ENCODE measurements at places on chromosomes 16 and 17.

DNA sequence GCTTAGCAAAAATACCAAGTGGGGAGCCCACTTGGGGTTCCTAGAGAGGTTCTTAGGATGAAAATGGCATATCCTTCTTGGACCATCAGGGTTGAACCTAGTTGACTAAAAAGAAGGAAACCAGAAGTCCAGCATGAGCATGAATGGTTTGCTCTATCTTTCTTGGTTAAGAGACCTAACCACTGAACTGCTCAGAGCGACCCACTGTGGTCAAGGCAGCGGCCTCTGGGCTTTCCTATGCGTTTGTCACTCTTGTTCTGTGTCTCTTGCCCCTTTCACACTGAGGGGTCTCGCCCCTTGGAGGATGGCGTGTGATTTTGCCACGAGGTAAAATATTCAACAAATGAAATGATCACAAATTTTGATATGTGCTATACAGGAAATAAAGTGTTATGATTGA, 526 bp upstream of the BORCS6 start:
- no peak for DNase-seq

DNA sequence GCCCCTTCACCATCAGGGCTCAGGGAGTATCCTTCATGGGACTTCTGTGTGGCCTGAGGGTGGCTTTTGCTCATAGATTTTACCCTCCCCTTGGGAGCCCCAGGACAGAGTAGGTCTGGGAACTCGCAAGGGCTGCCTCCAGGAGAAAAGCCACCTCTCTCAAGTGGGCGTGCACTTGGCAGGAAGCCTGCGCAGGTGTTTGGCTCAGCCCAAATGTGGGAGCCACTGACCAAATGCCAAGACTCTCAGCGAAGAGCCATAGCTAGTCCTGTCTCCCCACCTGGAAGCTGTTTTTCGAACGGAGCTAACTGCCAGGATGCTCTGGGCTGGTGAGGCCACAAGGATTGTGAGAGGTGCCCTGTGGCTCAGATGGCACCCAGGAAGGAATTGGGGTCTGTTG, 2.0 kb upstream of the HSD17B2 start:
- DNase-seq, result no peak

- DNase-seq, result no peak
Measured at GRCh38 chr16:56869513-56870275, 4.7 kb downstream of the SLC12A3 start.

GRCh38 chr17:81383504-81384421, 11.5 kb upstream of the BAHCC1 start:
- no peak for DNase-seq

- no peak for DNase-seq
Measured at GRCh38 chr16:54171626-54172537, 114.7 kb downstream of the IRX3 start.

GRCh38 chr17:62854098-62854680, 46.1 kb upstream of the MARCHF10 start:
- no peak for DNase-seq

DNA sequence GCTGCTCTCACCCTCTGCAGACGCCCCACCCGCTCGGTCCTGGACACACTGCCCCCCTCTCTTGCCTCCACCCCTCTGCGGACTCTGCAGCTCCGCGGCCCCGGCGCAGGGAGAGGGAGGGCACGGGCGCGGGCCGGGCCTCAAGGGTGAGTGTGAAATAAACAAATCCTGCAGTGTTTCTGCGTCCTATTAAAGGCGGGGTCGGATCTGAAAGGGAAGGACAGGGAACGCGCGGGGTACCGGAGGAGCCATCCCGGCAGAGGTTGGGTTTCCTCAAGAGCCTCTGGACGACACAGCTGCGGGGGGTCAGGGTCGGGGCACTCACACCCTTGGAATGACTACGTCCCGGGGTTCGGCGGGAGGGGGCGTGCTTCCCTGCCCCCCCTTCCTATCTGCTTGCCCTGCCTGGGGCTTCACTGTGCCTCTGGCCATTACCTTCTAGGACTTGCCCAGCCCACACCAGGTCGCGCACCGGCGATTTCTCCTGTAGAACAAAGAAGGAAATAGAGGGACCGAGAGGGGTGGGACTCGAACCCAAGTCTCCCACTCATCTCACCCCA, 466 bp upstream of the HSF4 start:
- no peak for DNase-seq

DNA sequence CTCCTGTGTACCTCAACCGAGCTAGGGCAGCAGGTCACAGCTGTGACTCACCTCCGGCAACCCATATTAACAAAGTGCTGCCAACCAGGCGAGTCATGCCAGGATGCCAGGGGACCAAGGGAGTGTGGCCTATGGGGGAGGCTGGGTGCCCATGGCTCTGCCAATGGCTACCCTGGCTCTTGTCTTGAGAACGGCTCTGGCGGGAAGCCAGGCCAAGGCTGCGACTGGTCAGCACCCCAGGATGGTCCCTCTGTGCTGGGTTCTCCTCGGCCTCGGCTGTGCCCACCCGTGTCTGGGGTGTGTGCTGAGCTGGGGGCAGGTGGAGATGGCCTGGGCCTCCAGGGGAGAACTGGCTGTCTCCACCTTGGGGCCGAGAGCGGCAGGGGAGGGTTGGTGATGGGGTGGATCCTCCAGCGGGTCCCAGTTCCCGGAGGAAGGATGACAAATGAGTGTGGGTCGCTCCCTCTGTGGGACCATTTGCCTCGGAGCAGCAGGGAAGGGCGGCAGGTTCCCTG, 75.8 kb downstream of the MRC2 start:
- no peak for DNase-seq

- no peak for DNase-seq
Measured at GRCh38 chr17:71107136-71107535, 937.8 kb downstream of the KCNJ2 start.

- DNase-seq, result no peak
Measured at GRCh38 chr17:58312021-58312630, 16.5 kb downstream of the TSPOAP1 start.

GRCh38 chr16:58032710-58033293, 7.2 kb downstream of the MMP15 start:
- DNase-seq, result no peak

GRCh38 chr17:70394473-70395232, 225.3 kb downstream of the KCNJ2 start:
- no peak for DNase-seq

DNA sequence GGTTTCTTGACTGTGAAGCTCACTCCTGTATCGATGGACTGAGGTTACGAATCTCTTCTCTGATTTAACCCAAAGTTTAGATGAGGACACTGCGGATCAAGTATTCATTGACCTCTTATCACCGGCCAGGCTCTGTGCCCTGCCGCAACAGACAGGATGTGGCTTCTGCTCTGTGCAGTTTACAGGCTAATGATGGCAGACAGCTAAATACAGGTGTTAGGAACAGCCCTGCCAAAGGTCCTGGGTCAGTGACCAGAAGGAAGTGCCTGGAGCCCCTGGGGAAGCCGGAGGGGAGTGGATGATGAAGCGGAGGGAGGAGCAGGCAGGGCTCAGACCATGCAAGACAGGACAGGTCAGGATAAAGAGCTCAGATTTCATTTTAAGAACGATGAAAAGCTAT, 44.4 kb downstream of the HAPSTR1 start:
- no peak for DNase-seq

DNA sequence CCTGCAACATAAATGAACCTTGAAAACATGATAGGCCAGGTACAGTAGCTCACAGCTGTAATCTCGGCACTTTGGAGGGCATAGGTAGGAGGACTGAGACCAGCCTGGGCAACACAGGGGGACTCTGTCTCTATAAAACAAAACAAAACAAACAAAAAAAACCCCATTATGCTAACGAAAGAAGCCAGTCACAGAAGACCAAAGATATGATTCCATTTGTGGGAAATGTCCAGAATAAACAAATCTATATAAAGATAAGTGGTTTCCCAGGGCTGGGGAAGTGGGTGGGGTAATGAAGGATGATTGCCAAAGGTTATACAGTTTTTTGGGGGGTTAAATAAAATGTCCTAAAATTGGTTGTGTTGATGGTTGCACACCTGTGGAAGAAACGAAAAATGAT, 36.5 kb upstream of the SIAH1 start:
- no peak for DNase-seq

GRCh38 chr16:80463326-80463725, 77.5 kb upstream of the DYNLRB2 start:
- DNase-seq, result no peak

DNA sequence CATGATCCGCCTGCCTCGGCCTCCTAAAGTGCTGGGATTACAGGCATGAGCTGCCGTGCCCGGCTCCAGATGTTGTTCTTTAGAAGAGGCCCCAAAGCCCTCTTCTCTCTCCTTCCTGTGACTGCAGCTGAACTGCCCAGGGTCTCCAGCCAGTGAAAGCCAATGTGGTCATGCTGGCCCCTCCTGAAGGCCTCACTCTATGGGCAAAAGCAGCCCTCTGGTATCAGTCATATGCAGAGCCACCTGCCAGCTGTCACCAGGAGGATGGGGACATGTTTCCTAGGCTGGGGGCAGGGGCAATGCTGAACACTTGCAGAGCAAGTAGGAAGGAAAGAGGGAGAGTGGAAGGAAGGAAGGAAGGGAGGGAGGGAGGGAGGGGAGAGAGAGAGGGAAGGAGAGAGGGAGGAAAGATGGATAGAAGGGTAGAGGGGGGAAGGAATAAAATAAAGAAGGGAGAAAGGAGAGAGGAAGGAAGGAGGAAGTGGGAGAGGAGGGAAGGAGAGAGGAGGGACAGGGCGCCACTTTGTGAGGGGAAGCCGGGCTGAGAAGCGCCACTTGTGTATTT, 36.0 kb downstream of the SOCS3 start:
- DNase-seq, result no peak

GRCh38 chr17:81396722-81397313, 1.6 kb downstream of the BAHCC1 start:
- peak; percentile 15 for DNase-seq

- no peak for DNase-seq
Measured at GRCh38 chr17:66248285-66248684, 19.1 kb upstream of the APOH start.

DNA sequence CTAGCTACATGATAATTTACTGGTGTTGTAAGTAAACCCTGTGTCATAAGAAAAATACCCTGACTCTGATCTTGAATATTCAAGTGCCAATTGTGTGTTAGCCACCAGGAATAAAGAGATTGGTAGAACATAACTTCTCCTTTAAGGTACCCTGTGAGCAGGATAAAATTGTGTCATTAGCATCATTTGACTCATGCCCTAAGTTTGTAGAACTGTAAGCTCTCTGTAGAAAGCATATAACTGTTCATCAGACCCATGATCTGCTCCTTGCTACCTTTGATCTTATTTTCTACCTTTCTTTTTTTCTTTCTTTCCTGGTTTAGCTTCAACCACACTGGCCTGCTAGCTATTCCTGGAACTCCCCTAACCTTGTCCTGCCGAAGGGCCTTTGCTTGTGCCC, 35.8 kb downstream of the PTRH2 start:
- no peak for DNase-seq

GRCh38 chr17:62809656-62810055, 1.5 kb upstream of the MARCHF10 start:
- no peak for DNase-seq

DNA sequence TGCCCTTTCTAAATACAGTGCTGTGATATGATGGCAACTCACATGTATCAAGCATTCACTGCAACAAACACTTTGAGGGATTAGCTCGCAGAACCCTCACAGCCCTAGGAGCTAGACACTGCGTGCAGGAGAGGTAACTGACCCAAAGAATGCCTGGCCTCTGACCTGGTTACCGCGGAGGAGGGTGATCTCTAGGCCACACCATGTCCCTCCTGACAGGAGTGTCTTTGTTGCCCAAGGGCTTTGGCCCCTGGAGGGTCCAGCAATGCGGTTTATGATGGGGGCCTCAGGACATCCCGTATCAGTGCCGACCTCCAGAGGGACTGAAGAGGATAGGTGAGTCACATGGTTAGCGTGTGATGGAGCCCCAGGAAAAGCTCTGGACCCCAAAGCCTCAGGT, 130.6 kb downstream of the MGAT5B start:
- no peak for DNase-seq

GRCh38 chr17:39231591-39232551, 6.1 kb upstream of the STAC2 start:
- peak; percentile 51 for DNase-seq

GRCh38 chr16:56985962-56986360, 3.4 kb upstream of the NLRC5 start:
- no peak for DNase-seq

- DNase-seq, result peak; percentile 78
Measured at GRCh38 chr16:50665128-50665878, 15.8 kb downstream of the SNX20 start.

DNA sequence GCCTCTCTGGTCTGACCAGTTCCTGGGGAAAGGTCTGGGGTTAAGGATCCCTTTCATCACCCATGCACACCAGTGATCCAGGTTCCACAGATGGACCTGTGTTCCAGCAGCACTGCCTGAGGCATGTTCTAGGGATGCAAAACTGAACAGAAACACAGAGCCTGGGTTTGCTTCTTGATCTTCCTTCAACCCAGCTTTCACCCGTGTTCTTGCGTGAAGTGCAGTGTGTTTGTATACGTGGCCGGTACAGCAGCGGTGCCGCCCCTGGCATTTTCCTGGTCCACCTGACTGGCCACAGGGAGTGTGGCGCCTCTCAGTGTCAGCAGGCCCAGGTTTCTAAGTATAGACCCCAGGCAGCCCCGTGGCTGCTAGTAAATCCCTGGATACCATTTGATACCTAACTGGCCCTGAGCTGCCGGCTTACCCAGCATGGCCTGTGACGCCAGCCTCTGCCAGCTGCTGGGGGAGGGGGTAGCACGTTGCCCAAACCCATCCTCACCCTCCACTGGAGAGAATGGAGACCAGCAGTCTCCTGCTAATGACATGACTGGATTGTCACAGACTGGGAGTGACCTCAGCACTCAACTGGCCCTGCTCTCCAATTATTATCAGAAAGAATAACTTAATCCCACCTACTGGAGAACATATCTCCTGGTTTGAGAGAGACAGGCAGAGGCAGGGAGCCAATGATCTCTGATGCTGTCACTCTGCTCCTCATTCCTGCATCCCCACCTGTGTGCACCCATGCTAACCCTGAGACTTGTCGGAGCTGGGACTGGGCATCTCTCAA, 59.2 kb upstream of the LGALS9 start:
- DNase-seq, result no peak
